ENCODE measurements at places on chromosomes 7 and 10. TPM values are rescaled to one million over a fixed set of nuclear protein-coding genes. Genes with fewer than 3 reads are reported as not detected.

The HABP2 gene
- total RNA-seq, result 195 TPM

The STK31 gene
- 0.19 TPM for total RNA-seq

DNA sequence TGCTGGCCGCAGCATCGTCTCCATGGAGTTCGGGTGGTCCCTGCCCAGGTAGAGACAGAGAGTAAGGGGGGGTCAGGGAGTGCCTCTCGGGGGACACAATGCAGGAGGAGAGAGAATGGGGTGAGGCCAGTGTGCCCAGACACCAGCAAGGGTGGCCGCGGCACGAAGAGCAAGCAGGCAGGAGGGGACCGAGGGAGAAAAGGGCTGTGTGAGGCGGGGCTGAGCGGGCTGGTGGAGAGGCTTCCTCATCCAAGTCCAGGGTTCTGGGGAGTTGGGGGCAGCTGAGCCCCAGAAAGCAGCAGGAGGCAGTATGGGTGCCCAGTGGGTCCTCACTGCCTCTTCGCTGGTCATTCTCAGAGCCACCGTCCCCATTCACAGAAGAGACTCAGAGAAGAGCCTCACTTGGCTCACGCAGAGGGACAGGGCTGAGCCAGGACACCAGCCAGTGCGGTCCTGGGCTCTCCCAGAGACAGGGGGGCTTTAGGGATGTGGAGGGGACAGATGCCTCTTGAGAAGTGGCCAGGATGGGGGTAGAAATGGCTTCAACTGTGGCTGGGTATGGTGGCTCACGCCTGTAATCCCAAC, 78.9 kb downstream of the MICALL2 start:
- no peaks in the 10 kb centered on the region for H3K36me3 ChIP-seq
- no peak for DNase-seq
- no peaks in the 10 kb centered on the region for H3K27me3 ChIP-seq

DNA sequence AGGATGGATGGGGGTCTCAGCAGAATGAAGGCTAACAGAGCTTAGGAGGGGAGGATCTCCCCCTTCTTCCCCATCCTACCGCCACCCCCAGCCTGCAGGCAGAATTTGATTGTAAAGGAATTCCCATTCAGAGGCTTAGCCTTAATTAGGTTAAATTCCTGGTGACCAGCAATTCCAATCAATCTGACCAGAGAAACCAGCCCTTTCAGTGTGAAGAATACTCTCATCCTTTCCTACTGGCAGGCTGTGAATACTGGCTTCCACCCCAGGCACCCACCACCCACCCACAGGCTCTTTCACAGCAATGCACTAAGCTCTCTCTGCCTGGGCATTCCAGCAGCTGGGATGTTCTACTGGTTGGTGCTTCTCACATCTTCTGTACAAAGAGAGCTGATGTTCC, 137.9 kb upstream of the LYZL1 start:
- no peak overlapping the region for H3K27ac ChIP-seq
- no peak for DNase-seq
- peaks cover 10% of the 10 kb centered on the region for H3K4me1 ChIP-seq
- H3K27me3 ChIP-seq, result no peaks in the 10 kb centered on the region

- no peak overlapping the region for H3K27ac ChIP-seq
- no peaks in the 10 kb centered on the region for H3K36me3 ChIP-seq
- no peaks in the 10 kb centered on the region for H3K27me3 ChIP-seq
- H3K4me3 ChIP-seq, result no peak overlapping the region
- DNase-seq, result no peak
These were observed 191.5 kb downstream of the PHTF2 start for GRCh38 chr7:77989981-77990566.

GRCh38 chr10:63539994-63540393, 18.8 kb downstream of the REEP3 start:
- no peak overlapping the region for H3K4me3 ChIP-seq
- no peaks in the 10 kb centered on the region for H3K27me3 ChIP-seq
- H3K27ac ChIP-seq, result no peak overlapping the region
- no peaks in the 10 kb centered on the region for H3K4me1 ChIP-seq
- DNase-seq, result no peak

- no peaks in the 10 kb centered on the region for H3K36me3 ChIP-seq
- no peak for DNase-seq
- no peak overlapping the region for H3K4me3 ChIP-seq
- no peaks in the 10 kb centered on the region for H3K4me1 ChIP-seq
- H3K27ac ChIP-seq, result no peak overlapping the region
These were observed 56.5 kb downstream of the MAP3K8 start for GRCh38 chr10:30490289-30491000.

Measured in right lobe of liver (tissue), 6 donors.